Cardiac septum (tissue), 1 donor: ENCODE measurements at places on chromosomes 4 and X. TPM values are rescaled to one million over a fixed set of nuclear protein-coding genes. Genes with fewer than 3 reads are reported as not detected.

DNA sequence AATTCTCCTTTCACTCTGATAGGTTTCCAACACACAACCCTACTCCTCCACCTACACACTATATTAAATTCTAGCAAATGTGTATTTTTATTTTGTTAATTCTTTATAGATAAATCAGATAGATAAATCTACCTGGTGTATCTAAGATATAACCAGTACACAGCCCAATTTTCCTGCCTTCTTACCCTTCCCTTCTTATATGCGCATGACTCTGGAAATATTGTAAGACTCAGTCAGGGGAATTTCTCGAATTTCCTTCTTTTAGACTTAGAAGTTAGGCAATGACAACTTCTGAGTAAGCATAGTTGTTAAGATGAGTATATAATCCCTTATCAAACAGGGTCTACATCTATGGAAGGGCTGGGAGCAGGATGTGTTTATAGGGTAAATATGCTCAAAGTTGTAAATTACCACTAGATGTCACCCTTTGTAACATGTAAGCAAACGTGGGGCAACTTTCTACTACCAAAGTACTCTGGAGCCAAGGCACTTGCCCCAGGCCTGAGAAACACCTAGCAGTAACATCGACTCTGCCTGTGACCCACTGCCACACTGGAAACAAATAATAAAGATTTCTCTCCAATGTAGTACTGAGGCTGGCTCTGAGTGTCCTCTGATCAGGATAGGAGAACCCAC is 444.7 kb downstream of the IQCM start:
- DNase-seq, result no peak

Gene PDGFRA
- total RNA-seq, result 23.4 TPM

DNA sequence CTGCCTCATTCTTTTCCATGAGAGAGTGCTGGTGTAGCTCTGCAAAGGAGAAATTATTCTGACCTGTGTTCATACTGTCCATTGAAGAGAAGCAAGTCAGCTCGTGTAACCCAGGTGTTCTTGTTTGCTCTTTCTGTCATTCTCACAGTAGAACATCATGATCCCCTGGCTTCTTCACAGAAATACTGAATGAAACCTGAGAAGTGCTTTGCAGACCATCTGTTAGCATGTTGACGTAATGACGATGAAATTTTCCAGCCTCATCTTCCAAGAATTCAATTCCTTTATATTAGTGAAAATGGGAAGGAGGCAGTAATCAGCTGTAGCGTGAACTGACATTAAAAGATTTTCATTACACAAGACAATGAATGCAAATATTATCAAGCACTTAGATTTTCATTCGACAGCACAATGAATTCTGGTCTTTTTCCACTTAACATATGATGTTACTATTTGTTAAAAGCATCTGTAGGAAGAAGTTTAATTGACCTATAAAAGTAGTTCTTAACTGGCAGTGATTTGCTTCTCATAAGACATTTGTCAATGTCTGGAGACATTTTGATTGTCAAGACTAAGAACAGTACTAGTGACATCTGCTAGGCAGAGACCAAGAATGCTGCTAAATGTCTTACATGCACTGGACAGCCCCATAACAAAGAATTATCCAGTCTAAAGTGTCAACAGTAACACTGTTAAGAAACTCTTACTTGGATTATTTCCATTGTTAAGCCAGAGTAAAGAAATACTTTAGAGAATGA is 246.3 kb downstream of the BANK1 start:
- no peak for DNase-seq

Gene AMTN
- total RNA-seq, result not detected

- DNase-seq, result no peak
Observed at GRCh38 chr4:31054295-31054694, 334.1 kb downstream of the PCDH7 start.

DNA sequence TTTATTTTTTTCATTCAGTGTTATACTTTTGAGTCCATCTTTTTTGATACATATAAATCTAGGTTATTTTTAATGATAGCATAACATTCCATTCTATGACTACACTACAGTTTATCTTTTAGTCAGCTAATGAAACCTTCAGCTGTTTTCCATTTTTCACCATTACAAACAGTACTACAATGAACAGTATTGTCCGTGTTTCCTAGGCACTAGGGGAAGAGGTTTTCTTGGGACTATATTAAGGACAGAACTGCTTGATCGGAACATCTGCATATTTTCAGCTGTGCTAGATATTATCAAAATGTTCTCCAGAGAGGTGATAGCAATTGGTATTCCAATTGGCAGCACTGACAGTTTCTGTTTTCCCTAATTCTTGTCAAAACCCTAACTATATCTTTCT is 44.3 kb upstream of the HCCS start:
- no peak for DNase-seq

- DNase-seq, result no peak
Observed at GRCh38 chrX:13934731-13935130, 95.0 kb downstream of the GEMIN8 start.

- no peak for DNase-seq
Observed at GRCh38 chr4:27270435-27270834, 409.8 kb downstream of the STIM2 start.

Gene RIPPLY1
- total RNA-seq, result not detected

- DNase-seq, result no peak
Observed at GRCh38 chr4:25076625-25077398, 46.1 kb upstream of the LGI2 start.

- no peak for DNase-seq
Observed at GRCh38 chrX:13196782-13197181, 123.1 kb downstream of the ATXN3L start.

Gene L1CAM
- 1.5 TPM for total RNA-seq

GRCh38 chr4:97942137-97942536 is 201.1 kb downstream of the STPG2 start:
- DNase-seq, result no peak

DNA sequence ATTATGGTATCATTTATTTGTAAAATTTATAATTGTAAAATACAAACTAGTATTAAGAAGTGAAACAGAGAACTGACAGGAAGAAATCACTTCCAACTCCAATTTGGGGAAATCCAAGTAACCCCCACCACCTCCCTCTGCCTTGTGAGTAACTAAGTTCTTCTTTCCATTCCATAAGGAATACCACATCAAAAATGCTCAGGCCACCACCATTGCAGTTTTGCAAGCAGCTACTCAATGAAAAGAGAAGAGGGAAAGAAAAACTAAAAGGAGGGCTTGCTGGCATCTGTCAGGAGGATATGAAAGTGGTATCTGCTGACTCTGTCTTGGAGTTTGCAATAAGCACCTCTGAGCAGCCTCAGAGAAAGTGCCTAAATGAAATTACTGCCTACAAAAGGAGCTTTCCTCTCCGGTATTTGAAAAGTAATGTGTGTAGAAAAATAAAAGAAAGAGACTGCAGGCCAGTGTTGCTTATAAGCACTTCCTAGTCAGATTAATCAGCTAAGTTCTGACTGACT is 228.7 kb downstream of the OPHN1 start:
- DNase-seq, result no peak

GRCh38 chr4:15341733-15342300 is 86.0 kb upstream of the C1QTNF7 start:
- DNase-seq, result no peak

Gene ARR3
- total RNA-seq, result not detected

Gene F9
- total RNA-seq, result not detected

Gene CT55
- total RNA-seq, result not detected

Gene PDE5A
- total RNA-seq, result 20.0 TPM

DNA sequence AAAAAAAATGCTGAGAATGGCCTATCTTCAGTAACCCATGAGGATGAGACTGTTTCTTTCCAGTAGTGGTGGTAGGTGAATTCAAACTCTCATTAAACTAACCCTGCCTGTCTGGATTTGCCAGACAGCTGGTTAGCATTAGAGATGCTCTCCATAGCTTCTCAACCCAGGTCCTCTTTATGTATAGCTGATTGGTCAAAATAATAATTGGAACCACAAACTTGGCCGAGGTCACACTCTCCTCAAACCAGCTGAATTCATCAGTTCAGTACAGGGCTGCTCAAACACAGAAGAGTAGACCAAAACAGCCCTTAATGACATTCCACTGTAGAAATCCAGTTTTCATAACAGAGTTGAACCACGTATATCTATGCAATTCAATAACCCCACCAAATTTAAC is 85.3 kb downstream of the HCCS start:
- DNase-seq, result no peak

Gene TCEAL6
- total RNA-seq, result not detected

GRCh38 chrX:111483881-111484280 is 27.6 kb upstream of the SERTM2 start:
- DNase-seq, result no peak

Gene MAGED4
- total RNA-seq, result 0.40 TPM

DNA sequence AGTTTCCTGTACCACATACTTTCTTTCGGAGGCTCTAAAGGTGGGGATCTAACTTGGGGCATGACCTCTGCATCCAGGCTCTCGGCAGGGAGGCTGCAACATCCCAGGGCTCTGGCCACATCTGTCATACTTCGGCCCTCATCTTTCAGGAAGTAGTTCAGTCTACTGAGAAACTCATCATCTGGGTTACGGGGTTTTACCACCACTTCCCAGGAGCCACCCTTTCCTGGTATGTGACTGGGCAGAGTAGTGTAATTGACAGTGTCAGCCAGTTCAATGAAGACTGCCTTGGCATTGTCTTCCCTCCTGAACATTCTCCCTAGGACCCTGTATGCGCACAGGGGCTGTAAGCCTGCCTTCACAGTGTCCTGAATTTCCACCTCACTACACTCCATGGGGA is 2.8 kb downstream of the PNMA5 start:
- no peak for DNase-seq

Gene AKAP4
- not detected for total RNA-seq
